ENCODE measurements at places on chromosomes 3 and 15.
A peak's percentile ranks its signal among the peaks of the same experiment; 100 is the strongest.

GRCh38 chr3:63874769-63875168, 11.1 kb downstream of the ATXN7 start:
- no peak for DNase-seq

DNA sequence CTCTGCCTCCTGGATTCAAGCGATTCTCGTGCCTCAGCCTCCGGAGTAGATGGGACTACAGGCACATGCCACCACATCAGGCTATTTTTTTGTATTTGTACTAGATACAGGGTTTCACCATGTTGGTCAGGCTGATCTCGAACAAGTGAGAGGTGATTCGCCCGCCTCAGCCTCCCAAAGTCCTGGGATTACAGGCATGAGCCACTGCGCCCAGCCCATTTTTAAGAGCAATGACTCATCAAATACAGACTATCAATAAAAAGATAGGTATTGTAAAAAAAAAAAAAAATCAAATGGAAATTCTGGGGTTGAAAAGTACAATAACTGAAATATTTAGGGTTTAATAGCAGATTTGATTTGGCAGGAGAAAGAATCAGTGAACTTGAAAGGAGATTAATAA, 129.0 kb downstream of the TJP1 start:
- no peak for DNase-seq

DNA sequence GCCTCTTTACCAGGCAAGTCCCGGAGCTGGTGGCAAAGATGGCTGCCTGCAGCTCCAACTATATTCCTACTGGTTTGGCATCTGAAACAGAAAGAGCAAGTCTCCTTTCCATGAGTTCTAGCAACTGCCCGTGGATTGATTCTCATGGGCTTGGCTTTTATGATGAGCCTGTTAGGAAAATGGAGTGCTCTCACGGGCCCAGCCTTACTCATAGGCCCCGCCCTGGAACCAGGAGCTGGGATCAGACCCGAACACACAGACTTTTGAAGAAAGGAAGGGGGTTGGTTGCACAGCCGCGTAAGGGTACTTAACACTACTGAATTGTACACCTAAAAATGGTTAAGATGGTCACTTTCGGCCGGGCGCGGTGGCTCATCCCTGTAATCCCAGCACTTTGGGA, 2.9 kb downstream of the NRROS start:
- no peak for DNase-seq

DNA sequence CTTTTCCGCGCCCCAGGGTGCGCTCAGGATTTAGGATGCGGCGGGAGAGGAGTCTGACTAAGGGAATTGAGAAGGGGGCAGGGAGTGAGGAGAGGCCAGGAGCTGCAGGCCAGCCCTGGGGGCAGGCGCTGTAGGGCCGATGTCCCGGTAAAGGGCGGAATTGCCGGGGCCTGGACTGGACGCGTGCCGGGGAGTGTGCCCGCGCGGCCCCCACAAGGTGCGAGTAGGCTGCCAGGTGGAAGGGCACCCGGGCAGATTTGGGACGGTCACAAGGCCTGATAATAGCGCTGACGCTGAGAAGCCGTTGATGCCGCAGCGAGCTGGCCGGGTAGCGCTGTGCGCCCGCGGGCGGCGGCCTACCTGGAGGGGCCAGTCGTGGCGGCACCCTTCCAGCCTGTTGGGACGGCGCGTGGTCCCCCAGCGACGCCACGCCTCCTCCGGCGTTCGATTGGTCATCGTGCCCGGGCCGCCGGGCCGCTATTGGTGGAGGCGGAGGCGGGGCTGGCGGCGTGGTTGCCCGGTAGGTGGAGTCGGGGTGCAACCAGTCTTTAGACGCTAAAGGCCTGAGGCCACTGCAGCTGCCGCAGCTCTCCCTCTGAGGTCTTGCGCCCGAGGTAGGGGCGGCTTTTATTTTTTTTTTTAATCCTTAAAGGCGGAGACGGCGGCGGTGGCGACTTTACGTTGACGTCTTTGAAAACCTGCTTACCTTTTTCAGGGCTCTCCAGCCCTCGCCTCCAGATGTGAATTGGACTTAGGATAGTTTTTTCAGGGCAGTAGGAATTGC, 903 bp downstream of the SLC25A38 start:
- DNase-seq = peak; percentile 96

DNA sequence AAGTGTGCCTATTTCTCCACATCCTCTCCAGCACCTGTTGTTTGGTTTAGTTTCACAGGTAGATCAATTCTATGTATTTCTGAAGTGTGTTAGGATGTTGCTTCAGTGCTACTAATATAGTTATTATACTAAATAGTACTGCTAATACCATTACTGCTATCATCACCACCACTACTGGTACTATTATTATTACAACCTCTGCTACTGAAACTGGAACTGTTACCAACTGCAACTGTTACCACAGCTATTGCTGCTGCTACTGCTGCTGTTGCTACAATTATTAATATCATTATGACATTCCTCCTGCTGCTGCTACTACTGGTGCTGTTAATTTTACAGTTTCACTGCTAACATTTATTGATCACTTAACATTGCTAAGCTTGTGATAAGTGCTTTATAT, 8.3 kb upstream of the LMOD3 start:
- no peak for DNase-seq

GRCh38 chr15:69603369-69604071, 150.9 kb downstream of the RPLP1 start:
- DNase-seq = no peak

GRCh38 chr3:49513494-49514124, 40.7 kb upstream of the BSN start:
- no peak for DNase-seq

DNA sequence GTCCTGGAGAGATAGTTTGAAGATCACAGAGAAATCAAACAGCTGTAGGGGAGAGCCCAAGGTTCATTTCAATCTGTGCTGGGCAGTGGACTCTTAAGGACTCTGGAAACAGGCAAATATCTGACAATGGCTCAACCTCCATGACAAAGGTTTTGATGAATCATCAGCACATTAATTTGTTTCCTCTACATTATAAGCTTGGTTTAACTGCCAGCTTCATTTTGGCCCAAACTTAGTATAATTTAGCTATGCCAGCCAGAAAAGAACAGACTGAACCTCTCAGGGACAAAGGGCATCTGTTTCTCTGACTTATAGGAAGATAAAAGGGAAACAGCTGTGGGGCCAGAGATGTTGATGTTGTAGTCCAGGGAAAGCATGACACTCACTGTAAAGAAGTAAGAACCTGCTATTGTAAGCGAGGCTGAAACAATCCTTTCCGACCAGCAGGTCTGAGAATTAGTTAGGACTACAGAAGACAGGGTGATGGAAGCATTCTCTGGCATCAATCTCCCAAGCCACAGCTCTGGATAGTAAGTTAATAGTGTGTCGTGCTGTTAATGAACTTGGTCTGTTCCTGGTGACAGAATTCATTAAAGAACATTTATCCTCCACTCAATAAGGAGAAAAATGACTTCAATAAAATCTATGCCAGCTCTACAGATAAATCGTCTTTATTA, 110.1 kb downstream of the KCNMB2 start:
- no peak for DNase-seq

GRCh38 chr15:29352402-29352801, 82.8 kb upstream of the NSMCE3 start:
- no peak for DNase-seq

DNA sequence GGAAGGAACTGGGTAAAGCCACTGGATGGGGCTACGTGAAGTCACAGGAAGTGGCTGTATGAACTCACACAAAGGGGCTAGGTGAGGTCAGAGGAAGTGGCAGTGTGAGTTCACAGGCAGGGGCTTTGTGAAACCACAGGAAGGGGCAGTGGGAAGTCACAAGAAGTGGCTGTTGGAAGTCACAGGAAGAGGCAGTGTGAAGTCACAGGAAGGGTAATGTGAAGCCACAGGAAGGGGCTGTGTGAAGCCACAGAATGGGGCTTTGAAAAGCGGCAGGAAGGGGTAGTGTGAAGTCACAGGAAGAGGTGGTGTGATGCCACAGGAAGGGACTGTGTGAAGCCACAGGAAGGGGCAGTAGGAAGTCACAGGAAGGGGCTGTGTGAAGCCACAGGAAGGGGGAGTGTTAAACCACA, 34.6 kb downstream of the GASK1A start:
- no peak for DNase-seq

DNA sequence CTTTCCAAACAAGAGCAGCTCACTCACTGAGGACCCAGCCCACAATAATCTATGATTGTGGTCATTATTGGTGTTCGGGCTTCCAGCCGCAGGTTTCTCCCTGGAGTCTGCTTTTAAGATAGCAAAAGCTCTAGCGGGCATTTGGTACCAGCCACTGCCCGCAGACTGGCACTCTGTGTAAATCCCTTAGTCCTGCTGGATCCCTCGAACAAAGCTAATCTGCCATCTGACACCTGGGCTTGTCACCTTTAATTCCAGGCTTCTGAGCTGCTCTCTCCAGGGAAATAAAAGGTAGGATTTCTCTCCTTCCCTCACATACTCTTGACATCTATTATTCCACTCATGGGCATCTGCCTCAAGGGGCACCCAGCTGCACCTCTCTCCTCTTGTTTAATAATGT, 158.7 kb downstream of the PDCD6IP start:
- no peak for DNase-seq

- DNase-seq = no peak
Observed at GRCh38 chr3:37189109-37189508, 14.7 kb upstream of the LRRFIP2 start.

DNA sequence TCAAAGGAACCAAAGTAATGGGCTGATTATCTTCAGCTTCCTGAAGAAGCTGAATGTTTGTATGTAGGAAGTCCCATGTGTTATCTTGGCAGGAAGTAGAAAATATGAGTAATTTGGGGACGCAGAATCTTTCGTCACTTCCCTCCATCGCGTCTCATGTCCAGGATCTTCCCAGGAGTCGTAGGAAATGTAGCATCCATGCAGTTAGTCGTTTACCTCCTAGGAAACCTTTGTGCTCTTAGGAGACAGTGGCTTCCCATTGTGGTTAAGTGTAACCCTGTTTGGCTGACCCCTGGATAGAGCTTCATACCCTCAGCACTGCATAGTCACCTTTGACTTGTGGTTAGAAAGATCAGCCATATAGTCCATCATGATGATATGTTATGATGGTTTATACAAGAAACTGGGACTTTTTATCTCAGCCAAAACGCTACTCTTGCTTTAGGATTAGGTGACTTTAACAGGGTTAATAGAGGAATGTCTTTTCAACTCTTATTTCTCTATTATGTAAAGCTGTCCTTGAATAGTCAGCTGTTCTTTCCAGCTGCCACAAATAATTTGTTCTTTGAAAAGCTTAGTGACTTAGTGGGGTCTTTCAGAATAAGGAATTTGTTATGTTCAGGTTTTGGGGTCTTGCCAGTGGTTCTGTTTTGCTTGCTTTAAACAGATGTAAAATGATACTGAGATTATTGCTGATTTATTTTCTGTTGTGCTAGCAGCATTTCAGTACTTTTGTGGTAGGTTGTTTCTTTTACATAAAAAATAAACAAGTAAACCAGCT, 92.2 kb downstream of the KLHL25 start:
- DNase-seq = no peak

DNA sequence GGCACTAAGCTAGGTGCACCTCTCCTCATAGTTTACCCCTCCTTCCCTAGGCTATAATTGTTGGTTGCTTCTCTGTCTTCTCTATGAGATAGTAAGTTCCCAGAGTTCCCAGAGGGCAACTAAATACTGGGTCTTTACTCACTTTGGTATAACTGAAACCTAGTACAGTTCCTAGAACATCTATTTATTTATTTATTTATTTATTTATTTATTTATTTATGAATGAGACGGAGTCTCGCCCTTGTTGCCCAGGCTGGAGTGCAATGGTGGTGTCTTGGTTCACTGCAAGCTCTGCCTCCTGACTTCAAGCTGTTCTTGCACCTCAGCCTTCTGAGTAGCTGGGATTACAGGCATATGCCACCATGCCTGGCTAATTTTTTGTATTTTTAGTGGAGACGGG, 71.1 kb upstream of the FLNB start:
- no peak for DNase-seq

- DNase-seq = no peak
Observed at GRCh38 chr3:119639494-119640350, 20.7 kb downstream of the POPDC2 start.

DNA sequence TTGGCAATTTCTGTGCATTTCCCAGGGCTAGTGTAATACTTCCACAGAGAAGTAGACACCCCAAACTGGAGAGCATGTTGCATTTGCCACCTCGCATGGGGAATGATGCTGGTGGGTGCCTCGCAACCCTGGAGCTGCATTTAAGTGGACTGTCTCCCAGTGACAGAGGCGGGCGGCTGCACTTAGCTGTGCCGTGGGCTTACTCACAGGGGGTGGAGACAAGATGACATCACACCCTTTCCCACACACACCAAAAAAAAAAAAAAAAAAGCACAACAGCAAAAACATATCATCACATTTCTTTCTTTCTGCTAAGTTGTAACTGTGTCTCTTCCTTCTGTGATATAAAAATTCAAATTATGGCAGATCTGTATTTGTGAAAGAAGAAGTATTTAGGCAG, at the start of gene ABI3BP:
ABI3BP (minus strand) TSS at position 113 of the 400 bp plus-strand sequence; CDS start at position 76, 37 bp downstream.
- DNase-seq = no peak

DNA sequence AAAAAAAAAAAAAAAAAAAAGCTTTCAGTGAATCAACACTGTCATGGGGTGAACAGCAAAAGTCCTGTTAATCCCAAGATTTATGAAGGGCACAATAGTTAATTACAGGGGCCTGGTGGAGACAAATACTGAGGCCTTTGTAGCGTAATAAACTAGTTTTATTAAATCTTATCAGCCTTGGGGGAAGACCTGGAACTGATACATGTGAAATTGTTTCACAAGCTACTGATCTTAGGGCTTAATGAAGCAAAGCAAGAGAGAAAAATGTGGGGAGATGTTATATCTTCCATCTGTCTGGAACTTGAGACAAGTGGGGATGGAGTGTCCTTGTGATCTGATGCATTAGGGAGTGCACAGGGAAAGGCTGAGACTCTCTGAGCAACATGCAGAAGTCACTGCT, 47.9 kb upstream of the OSBPL11 start:
- no peak for DNase-seq

DNA sequence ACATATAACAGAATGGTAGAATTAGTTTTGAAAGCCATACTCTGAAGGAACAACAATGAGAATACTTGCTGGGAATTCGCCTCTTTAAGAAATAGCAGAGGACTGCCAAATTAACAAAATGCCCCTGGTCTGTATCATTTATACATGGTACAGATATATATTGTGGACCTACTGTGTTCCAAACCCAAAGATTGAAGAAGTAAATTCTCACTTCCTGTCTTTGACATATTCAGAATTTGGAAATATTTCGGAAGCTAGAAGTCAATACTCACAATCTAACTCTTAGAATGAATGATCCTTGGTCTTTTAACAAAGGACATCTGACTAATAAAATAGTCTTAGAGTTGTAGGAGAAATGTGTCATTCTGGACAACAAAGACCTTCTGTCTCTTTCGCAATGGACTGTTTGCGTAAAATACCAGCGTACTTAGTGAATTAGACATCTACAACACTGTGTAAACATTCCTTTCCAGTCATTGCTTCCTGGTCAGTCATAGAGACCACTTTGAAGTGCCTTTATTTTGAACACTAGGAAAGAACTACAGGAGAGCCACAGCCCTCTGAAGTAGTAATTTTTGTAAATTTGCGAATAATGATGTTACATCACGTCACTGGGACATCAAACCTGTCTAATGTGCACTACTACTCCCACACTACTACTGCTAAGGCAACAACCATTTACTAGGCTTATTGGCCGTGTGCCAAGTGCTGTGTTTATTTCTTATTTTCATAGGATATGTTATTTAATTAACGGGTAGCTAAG, 68.0 kb downstream of the CHL1 start:
- DNase-seq = no peak

- no peak for DNase-seq
Observed at GRCh38 chr3:56064684-56065083, 403.6 kb downstream of the ERC2 start.
